Naive B cell (primary cell): ENCODE measurements at places on chromosomes 11 and 22.
A peak's percentile ranks its signal among the peaks of the same experiment; 100 is the strongest.

DNA sequence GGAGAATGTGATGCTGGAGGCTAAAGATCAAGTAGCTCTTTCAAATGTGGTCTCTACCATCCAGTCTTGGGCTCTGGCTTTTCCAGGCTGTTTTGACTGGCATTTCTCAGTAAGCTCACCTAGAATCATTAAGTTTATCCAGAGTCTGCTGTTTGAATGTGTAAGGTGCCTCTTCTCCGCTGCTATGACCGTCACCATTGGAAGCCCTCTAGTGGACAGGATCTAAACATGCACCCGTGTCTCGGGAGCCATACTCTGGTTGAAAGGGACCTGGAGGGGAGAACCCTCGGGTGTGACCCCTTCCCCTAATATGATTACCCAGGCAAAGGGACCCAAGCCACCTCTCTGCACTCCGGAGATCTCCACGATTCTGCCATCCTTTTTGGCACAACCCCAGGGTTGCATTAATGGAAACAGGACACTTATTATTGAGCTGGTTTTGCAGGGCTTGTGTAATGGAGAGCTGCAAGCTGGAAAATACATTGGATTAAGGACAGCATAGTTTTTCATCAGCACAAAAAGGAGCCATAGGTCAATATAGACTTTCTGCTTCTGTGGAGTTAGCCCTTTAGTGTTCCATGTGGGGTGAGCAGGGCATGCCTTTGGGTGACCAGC, 191.0 kb upstream of the LARGE1 start:
- peak; percentile 37 for DNase-seq

DNA sequence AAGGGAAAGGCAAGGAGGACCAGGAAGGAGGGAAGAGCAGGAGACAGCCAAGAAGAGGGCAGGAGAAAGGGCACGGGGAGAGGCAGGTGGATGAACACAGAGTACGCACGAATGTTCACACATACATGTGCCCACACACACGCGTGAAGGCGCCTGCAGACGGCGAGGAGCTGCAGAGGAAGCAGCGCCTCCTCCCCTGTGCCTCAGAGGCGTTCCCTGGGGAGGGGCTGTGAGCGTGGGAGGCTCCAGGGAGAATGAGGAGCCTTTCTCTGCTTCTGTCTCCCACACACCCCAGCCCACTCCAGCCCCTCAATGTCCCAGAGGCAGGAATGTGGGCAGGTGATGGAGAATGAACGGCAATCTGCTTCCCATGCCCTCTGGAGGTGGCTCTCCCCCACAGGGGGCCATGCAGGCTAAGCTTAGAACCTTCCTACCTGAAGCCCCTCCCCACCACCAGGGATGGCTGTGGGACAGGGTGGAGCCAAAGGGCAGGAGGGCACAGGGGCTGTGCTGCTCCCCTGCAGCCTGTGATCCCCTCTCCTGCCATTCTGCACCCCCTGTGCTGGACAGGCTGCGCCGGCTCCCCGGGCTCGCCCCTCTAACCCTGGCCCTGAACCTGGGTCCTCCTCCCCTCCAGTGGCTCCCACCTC, 25.3 kb downstream of the PPM1F start:
- no peak for DNase-seq

- no peak for DNase-seq
Measured at GRCh38 chr11:119974467-119974866, 163.4 kb downstream of the TRIM29 start.

DNA sequence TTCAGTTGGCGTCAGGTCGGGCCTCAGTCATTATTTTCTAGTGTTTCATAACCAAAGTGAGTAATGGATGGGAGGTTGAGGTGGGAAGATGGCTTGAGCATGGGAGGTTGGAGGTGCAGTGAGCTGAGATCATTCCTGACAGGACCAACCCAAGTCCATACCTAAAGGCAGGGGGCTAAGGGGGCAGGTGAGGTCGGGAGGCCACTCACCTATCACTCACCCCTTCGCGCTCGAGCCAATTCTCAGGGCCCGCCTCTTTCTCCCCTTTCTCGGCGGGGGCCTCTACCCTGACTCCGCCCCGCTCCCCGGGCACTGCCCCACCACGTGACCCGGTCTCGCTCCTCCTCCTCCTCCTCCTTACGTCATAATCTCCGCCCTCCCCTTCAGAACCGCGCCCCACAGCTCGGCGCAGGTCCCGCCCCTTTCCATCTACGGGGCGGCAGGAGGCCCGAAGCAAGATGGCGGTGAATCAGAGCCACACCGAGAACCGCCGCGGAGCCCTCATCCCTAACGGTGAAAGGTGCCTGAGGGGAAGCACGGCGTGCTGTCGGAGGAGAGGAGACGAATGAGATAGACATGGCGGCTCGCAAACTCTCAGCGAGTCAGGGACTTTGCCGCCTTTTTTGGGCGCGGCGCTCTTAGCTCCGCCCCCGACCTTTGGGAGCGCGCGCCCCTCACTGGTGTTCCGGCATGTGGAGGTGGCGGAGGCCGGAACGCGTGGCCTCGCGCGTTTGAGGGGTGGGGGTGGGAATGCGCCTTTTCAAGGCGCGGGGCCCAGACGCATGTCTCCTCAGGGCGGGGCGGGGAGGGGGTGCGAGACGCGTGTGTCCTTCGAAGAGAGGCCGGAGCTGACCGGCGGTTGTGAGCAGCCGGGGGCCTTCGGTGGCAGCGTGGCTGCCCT, at the start of gene WBP2NL:
TSS of gene WBP2NL (plus strand) at position 428 of the 901 bp plus-strand sequence. CDS start at position 459, 31 bp downstream.
- DNase-seq = peak; percentile 92

GRCh38 chr11:10282117-10282516, 11.9 kb downstream of the SBF2 start:
- DNase-seq = no peak
